ENCODE measurements at places on chromosomes 12 and 14.

DNA sequence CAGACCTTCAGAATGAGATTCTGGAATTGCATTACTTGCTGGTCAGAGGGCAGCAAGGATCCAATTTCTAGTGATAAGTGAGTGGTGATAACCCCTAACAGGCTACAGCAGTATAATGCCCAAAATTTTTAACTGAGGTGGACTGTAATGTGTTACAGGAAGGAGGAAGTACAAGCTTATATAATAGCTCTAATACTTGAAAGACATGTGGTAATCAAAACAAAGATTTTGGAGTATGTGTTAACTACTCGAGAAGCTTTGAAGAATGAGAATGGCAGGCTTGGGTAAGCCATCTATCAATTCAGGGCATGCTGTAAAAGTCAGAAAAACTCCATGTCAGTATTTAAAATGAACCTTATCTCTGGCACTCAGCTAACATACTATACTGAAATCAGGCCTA is 70.5 kb downstream of the ANKS1B start:
- DNase-seq: no peak

DNA sequence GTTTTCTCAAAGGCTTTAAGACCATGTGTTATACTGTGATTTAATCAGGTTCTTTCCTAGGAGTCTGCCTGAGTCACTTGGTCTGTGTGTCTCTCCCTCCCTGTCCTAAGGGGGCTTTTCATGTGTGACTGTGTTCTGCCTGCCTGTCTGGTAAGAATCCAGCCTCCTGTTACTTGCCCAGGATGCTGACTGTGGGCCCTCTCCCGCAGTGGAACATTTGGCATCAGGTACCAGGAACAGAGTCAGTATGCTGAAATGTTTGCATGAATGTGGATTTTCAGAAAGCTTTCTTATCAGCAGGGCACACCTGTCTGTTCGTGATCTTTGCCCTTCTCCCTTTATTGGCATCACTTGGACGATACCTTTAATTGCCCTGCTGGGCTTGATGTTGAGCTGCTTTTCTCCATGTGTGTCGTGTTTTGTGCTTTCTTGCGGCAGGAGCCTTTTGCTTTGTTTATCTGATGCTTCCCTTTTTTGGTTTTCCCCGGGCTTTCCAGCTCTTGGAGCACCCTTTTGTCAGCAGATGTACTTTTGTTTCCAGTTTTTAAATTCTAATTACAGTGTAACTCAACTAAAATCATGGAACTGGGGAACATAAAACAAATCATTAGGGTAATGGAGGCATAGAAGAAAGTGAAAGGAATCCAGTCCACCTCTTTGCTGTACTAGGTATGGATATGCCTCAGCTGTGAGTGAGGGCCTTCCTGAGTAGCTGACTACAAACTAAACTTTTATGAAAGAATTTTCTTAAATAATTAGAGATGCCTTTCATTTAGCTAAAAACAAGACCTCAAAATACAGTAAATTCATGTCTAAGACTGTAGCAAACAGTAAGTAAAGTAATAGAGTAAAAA is 72.5 kb downstream of the TRAF3 start:
- DNase-seq: no peak

DNA sequence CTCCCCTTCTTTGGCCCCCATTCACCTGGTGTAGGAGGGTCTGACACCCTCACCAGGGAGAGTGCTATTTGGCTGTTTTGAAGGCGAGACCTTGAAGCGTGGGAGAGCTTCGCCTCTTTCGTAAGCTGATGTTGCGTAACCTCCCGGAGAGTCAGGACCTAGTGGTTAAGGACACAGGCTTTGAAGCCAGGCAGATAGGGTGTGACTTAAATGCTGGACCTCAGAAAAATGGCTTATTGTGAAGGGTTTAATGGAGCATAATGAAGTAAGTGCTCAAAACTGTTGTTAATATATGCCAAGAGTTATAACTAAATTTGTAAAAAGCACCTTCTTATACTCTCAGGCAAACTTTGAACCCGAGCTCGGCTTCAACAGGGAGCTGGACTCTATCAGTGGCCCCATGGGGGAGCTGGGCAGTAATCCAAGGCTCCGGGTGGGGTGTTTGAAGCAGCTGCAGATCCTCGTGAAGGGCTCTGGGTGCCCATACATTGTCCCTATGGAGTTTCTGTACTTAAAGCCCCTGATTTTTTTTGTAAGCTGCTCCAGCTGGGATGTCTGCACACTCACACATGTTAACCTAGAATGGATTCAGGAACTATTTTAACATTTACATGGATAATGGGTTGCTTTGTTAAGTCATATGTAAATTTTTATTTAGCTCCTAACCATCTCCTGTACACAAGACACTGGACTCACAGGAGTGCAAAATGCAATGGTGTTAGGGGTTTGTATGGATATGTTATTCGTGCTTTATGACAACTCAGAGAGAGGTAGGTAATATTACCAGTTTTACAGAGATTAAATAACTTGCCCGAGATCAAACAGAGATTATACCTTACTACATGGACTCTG is 26.0 kb downstream of the PPFIBP1 start:
- DNase-seq: no peak

- no peak for DNase-seq
Observed at GRCh38 chr14:77618381-77618970, 2.0 kb upstream of the SPTLC2 start.

GRCh38 chr12:113235976-113236375 is 14.7 kb downstream of the TPCN1 start:
- DNase-seq: no peak

GRCh38 chr14:72559202-72559601 is 334.7 kb downstream of the DPF3 start:
- DNase-seq: no peak

GRCh38 chr12:22395666-22396065 is 61.2 kb upstream of the ST8SIA1 start:
- DNase-seq: no peak

DNA sequence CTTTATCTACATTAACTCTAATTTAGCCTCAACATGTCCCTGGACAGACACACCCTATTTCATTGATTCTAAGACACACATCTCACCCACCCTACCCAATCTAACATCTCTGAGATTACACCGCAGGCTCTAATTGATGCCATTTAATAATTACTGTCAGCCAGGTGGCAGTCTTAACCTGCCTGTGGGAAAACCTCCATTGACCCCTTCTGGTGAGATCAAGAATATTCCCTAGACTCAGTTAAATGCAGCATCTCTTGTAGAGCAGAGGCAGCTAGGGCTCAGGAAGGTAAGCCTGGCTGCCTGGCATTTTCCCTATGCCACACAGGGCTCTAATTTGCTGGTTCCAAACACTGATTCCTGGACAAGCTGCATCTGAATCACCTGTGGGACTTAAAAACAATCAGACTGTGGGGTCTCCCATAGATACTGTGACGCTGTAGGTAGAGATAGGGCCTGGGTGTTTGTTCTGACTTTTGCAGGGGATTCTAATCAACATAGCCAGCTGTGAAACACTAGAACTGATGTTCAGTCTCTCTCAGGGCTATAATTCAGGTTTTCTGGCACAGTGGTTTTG is 14.3 kb downstream of the MCRS1 start:
- no peak for DNase-seq

DNA sequence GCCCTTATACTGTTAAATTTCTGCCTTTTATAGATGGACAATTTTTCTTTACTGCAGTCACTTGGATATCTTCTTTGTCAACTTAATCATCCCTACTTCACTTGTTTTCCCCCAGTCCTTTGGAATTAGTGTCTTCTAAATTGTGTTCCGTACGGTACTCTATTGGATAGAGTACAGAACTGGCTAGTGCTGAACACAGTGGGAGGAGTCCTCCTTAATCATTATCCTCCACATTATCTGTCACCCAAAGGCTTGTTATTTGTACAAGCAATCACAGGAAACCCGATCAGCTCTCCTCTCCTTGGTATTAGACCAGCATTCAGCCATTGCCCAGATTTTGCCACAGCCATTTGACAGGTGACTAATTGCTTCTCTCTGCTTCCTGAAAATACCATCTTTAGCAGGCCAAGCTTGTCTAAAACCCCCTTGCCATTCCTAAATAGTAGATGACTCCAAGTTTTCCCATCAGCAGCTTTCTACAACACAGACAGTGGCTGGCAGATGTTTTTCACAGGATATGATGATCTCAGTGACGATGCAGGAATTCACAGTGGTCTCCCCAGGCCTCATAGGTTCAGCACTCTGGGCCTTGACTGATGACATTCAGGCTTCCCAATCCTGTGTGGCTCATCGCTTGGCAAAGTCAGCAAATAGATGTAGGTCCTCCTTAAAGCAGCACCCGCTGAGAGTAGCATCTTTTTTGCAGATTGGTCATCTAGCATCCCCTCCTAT is 216.0 kb upstream of the RGS6 start:
- DNase-seq: no peak

- DNase-seq: no peak
Observed at GRCh38 chr12:3145033-3145432, 67.9 kb downstream of the TSPAN9 start.

Measured in stimulated activated effector memory CD8-positive, alpha-beta T cell treated with anti-CD3 and anti-CD28 coated beads, Interleukin-12 subunit alpha, Interleukin-12 subunit beta, amount 100 ng/mL, for 72 hours (primary cell).